Fibroblast of skin of right quadriceps (primary cell): ENCODE measurements at places on chromosomes 12 and 14.

DNA sequence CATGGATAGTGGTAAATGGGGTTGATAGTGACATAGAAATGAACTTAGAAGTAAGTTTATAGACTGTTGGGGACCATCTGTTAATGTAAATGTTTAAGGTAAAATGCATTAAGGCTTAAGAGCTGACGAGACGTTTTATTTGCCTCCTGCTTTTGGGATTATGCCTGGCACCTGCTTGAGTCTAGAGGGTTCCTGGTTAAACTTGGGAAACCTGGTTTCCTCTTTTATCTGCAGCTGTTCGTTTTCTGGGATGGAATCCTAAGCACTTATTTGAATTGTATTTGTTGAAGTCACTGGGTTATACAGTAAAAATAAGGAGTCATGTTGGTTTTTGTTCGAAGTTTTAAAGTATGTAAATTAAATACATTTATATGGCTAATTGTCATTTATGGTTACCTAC lies 914.7 kb downstream of the NRXN3 start:
- DNase-seq, result no peak

DNA sequence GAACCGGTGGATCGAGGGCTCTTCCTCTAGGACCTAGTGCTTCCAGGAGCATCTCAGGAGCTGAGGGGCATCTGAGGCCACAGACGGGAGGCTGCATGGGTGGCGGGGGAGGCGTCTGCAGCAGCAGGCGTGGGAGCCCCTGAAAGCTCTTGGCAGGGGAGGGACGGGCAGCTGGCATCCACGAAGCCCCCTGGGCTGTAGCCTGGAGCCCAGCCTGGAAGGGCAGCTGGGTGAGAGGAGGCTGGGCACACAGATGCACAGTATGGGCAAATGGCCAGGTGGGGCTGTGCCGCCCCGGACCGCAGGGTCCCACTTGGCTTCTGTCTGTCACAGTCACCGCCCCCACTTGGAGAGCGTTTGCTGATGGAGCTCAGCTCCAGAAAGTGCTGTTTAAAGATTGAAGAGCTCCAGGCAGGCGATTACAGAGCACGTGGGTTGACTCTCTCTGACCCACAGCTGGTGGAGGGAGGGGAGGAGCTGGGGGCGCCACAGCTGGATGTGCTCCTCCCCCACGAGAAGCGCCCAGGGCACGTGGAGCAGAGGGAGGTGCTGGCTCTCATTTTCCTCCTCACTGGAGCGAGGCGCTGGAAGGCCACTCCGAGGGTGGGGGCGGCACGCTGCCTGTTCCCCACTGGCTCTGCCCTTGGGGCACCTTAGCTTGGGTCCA lies 155.0 kb upstream of the C14orf180 start:
- no peak for DNase-seq

GRCh38 chr14:101470266-101470665 lies 91.0 kb upstream of the DIO3 start:
- no peak for DNase-seq

DNA sequence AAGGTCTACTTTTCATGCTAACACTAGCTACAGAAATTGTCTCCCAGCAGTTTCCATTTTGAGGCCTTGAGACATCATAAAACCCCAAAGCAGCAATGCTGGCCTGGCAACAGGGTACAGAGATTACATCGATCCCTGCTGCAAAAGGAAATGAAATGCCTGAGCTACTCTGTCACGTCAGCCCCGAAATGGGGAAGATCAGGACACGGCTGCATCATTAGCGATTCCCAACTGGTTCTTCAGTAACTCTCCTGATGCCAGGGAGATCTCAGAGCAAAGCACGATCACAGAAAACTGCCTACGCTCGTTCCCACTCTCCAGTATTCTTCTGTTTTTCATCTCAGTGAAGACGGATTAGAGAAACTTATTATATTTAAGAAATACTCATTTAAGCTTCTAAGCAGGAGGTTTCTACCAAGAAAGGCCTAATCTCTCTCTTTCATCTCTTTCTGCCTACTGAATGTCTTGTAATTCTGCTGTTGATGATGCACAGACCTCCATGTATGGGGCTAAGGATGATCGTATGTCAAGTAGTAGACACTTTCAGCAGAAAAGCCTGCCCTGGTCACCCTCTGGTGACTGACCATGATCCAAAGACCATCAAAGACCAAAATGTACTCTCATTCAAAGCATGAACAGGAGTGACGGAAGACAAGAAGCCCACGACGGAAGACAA lies 168.5 kb downstream of the RIMBP2 start:
- no peak for DNase-seq

DNA sequence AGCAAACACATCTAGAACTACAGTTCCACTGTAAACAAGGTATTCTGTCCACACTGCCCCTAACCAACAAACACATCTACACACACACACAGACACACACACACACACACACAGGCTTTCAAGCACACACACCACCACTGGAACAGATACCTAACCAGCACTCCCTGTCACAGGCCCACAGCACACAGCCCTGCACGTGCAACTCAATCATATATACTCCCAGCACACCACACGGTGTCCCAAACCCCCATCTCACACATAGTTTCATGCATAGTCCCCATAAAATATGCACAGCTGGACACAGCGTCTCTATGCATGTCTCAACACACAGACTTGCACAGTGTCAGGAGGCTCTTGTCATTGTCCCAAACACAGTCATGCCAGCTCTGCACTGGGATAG lies 27.6 kb downstream of the KRT8 start:
- DNase-seq, result no peak

GRCh38 chr14:92726135-92726932 lies 22.1 kb downstream of the LGMN start:
- peak; percentile 58 for DNase-seq

DNA sequence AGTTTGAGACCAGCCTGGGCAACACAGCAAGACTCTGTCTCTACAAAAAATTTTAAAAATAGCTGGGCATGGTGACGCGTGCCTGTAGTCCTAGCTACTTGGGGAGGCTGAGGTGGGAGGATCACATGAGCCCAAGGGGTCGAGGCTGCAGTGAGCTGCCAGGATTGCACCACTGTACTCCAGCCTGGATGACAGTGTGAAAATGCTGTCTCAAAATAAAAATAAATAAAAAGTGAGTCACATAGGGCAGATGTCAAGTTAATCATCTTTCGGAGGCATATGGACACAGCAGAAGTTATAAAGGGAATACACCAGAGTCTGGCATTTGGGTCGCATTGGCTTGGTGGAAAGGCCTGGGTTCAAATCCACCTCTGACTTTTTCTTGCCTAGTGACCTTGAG lies 92.7 kb downstream of the PHETA1 start:
- DNase-seq, result no peak

- no peak for DNase-seq
Observed at GRCh38 chr14:33273978-33274377, 335.3 kb downstream of the NPAS3 start.

GRCh38 chr12:92574051-92574783 lies 128.6 kb upstream of the PLEKHG7 start:
- DNase-seq, result peak; percentile 26

DNA sequence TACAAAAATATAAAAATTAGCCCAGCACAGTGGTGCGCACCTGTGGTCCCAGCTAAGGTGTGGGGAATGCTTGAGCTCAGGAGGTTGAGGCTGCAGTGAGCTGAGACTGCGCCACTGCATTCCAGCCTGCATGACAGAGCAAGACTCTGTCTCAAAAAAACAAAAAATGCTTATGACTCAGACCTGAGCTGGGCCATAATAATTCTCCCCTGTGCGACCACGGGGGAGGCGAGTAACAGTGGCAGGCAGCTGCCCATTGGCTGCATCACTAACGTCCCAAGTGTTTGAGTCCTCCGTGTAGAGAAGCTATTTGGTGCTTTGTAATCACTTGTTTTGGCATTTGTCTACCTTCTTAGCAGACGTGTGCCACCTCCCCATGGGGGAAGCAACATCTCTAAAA lies 24.9 kb downstream of the PSMC1 start:
- DNase-seq, result peak; percentile 83

GRCh38 chr12:23618718-23619117 lies 330.8 kb downstream of the SOX5 start:
- DNase-seq, result no peak

DNA sequence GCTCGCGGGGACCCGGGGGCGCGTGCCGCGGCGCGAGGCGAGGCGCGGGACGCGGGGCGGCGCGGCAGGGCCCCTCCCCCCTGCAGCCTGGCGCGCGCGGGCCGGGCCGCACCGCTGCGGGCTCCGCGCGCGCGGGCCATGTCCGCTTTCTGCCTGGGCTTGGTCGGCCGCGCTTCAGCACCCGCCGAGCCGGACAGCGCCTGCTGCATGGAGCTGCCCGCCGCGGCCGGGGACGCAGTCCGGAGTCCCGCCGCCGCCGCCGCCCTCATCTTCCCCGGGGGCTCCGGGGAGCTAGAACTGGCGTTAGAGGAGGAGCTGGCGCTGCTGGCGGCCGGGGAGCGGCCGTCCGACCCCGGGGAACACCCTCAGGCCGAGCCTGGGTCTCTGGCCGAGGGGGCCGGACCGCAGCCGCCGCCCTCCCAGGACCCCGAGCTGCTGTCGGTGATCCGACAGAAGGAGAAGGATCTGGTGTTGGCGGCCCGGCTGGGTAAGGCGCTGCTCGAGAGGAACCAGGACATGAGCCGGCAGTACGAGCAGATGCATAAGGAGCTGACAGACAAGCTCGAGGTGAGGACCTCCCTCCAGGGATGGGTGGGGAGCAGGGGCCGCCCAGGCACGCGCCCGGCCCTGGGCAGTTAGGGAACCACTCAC lies 820 bp downstream of the BICDL1 start:
- DNase-seq, result peak; percentile 61

GRCh38 chr14:46369391-46369790 lies 282.2 kb downstream of the RPL10L start:
- no peak for DNase-seq

- peak; percentile 32 for DNase-seq
Observed at GRCh38 chr12:28313631-28314030, 123.4 kb downstream of the CCDC91 start.

DNA sequence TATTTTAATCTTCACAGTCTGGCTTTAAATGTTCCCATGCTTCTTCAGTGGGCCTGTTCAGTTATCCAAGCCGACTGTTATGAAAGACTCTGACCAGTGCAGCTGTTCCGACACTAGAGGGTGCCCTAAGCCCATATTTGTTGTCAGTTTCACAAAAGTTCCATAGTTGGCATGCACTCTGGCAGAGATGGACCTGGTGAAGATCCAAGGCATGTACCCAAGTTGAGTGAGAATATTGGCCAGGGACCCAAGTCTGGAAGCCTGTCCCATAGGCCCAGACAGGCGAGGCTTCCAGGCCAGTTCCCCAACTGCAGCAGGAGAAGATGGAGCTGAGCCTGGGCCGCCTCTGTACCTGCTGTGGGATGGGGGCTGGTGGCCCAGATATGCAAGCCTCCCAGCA lies 27.4 kb upstream of the GUCY2C start:
- DNase-seq, result peak; percentile 26

GRCh38 chr12:121202407-121203355 lies 7.2 kb upstream of the P2RX4 start:
- DNase-seq, result no peak

- no peak for DNase-seq
Observed at GRCh38 chr12:116535241-116535640, 23.9 kb upstream of the MAP1LC3B2 start.

DNA sequence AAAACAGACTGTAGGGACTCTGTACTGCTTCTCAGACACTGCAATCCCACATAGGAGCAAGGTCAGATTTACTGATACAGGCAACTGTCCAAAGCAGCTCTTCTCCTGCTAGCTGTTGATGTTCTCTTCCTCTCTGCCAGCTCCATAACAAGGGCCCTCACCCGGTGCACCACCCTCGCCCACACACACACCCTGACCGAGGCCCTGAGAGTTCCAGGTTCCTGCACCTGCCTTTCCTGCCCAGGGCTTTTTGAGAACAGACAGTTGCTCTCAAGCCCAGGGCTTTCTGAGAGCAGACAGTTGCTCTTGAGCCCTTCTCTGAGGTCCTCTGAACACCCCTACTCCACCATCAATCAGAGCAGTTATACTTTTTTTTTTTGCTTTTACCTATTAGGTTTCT lies 233.8 kb upstream of the GARIN6 start:
- no peak for DNase-seq

- no peak for DNase-seq
Observed at GRCh38 chr12:49545815-49546214, 7.0 kb downstream of the KCNH3 start.

DNA sequence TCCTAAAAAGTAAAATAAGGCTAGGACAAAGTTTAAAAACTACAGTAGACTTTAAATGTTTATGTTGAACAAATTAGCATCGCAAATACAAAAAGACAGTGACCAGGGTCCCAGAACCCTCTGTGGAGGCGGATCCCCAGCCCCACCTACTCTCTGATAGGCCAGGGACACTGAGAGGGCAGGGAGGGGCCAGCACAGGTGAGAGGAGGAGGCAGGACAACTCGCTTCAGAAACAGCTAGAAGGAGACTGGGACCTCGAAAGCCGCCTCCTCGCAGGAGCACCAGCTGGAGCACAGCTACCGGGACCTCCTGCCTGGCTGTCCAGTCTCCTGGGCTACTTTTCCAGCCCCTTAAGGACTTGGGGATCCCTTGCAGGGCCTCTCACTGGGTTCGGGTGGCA lies 992 bp downstream of the DNAH10 start:
- DNase-seq, result no peak

GRCh38 chr12:101707131-101707782 lies 9.8 kb downstream of the CHPT1 start:
- DNase-seq, result no peak

- DNase-seq, result no peak
Observed at GRCh38 chr12:131075611-131076010, 121.9 kb downstream of the ADGRD1 start.

- DNase-seq, result no peak
Observed at GRCh38 chr14:96863327-96863985, 66.3 kb downstream of the VRK1 start.

DNA sequence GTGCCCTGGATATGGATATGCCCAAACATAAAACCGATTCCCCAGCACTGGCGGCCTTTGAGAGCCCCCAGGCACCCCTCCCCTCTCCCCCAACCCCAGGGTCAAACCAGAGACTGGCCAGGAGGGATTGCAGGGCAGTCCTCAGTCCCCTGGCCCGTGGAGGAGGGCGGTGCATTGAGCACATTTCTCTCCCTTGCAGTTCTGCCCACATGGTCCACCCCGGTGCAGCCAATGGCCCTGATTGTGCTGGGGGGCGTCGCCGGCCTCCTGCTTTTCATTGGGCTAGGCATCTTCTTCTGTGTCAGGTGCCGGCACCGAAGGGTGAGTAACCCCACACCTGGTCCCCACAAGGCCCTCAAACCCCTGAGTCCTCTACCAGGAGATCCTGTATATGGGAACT lies 3.4 kb upstream of the GPR162 start:
- no peak for DNase-seq

GRCh38 chr12:25744313-25744712 lies 191.2 kb upstream of the LMNTD1 start:
- DNase-seq, result peak; percentile 42
